ENCODE measurements at places on chromosomes 1 and 21.

DNA sequence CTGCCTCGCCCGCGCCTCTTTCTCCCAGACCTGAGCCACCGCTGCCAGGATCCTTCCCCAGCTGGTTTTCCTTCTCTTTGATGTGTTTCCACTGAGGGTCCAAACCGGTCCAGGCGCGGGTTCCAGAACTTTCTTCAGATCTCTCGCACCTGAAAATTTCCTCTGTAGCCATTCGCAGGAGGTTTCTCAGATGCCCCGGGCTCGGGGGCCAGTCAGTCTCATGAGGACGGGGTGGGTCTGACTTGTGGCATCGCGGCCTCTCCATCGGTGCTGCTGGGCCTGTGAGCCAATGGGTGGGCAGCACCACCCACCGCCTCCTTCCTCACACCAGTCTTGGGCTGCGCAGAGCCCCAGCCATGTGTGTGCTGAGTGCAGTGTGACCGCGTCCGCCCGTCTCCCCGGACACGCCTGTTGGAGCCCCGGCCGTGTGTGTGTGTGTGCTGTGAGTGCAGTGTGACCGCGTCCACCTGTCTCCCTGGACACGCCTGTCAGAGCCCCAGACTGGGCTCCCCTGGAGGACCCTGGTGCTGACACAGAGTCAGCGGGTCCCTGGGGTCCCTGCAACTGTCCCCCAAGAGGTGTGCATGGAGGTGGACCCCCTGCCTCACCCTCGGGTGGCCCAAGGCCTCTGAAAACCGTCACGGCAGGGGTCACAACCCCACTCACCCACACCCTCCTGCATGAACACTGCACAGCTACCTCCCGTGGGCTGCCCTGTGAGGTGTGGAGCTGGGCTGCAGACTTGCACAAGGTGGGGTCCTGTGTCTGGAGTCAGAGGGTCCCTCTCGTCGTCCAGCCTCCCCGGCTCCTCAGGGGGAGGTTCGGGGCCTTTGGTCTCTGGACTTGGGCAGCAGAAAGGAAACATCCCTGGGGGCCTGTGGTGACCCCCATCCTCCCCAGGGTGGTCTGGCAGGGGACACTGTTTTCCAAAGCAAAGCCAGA lies 20.2 kb downstream of the COL18A1 start:
- no peak for DNase-seq

- DNase-seq, result no peak
These were observed at the start of gene GPR157 for GRCh38 chr1:9128520-9129265. Gene GPR157, minus strand, starts transcription at chr1:9129102. Its CDS starts 75 bp downstream, at chr1:9129027.

DNA sequence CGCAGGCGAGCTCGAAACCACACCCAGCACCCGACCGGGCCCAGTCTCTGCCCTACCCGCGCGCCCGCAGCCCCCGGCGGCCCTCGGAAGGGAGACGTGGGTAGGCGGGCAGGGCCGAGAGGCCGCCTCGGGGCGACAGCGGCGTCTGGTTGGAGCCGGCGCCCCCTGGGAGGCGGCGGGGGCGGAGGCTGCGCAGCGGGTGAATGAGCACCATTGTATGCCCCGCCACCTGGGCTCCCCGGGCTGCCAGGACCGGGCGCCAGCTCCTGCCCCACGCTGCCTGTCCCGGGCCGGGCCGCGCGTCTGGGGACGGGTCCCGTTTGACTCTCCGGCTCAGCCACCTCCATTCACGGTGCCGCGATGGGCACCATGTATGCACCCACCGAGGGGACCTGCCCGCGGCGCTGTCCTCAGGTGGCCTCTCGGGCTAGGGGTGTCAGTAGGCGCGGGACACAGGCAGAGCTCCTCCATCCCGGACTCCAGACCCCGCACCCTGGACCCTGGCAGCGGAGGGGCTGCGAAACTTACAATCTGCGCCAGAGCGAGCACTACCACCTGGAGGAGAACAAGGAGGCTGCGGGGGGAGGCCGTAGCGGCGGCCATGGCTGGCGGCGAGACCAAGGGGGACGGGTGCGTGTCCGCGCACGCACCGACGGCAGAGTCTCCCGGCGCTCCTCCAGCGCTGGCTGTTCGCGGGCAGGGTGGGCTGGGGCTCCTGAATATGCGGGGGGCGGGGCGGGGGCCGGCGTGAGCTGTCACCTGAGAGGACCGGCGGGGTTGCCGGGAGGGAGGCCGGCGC lies at the start of gene COL9A2:
Gene COL9A2, minus strand, starts transcription at position 692 of the 799 bp plus-strand sequence. Its CDS starts 89 bp downstream, at position 603.
- DNase-seq, result peak; percentile 75

DNA sequence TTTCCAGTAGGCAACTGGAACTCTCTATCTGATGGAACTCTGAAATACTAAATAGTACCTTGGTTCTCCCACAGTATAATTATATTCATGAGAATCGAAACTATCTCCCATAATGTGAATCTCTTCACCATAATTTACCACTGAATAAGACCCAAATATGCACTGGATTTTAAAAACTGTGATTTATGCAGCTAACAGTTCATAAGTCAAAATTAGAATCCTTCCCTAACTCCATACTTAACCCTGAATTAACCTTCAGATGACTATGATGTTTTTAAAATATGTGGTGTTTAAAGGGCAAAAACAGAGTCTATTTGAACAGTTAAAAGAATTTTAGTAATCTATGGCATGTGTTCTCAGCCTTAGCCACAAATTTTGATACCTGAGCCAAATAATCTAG lies 22.9 kb upstream of the SLC44A3 start:
- DNase-seq, result no peak

DNA sequence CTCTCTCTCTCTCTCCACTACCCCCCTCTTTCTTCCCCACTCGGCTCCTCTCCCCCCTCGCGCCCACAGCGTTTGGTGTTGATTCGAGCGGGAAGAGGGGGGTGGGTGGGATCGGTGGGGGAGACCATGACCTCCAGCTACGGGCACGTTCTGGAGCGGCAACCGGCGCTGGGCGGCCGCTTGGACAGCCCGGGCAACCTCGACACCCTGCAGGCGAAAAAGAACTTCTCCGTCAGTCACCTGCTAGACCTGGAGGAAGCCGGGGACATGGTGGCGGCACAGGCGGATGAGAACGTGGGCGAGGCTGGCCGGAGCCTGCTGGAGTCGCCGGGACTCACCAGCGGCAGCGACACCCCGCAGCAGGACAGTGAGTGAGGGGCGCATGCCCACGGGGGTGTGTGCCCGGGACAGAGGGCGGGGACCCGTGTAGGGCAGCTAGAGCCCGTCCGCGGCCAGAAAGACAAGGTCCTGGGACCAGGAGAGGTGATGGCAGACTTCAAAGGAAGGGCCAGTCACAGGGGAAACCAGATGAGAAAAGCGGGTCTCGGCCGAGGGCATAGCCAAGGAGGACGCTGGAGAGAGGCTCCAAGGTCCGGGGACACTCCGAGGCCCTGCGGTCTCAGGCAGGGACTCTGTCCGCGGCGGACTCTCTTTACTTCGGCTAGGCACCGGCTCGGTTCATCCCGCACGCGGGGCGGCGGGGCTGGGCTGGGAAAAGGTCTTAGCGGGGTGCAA lies at the start of gene PRRX1:
Gene PRRX1, plus strand, starts transcription at position 39 of the 735 bp plus-strand sequence. Its CDS starts 88 bp downstream, at position 127.
- peak; percentile 60 for DNase-seq

- DNase-seq, result no peak
These were observed 77.0 kb upstream of the MARK1 start for GRCh38 chr1:220450927-220451326.

GRCh38 chr1:51296383-51297357 lies 33.7 kb downstream of the TTC39A start:
- DNase-seq, result peak; percentile 74

- DNase-seq, result no peak
These were observed 11.2 kb downstream of the TRAF3IP3 start for GRCh38 chr1:209767096-209767495.

DNA sequence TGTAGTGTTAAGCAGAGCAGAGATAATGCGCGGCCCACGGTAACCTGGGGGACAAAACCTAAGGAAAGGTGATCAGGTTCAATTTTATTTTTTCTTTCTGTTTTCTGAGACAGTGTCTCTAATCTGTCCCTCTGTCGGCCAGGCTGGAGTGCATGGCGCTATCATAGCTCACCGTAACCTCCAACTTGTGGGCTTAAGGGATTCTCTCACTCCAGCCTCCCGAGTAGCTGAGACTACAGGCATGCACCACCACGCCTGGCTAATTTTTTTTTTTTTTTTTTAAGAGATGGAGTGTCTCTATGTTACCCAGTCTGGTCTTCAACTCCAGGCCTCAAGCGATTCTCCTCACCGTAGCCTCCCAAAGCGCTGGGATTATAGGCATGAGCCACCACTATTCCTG lies 724 bp upstream of the ANKRD35 start:
- no peak for DNase-seq

GRCh38 chr21:26965040-26965906 lies 1.6 kb downstream of the ADAMTS5 start:
- DNase-seq, result no peak

DNA sequence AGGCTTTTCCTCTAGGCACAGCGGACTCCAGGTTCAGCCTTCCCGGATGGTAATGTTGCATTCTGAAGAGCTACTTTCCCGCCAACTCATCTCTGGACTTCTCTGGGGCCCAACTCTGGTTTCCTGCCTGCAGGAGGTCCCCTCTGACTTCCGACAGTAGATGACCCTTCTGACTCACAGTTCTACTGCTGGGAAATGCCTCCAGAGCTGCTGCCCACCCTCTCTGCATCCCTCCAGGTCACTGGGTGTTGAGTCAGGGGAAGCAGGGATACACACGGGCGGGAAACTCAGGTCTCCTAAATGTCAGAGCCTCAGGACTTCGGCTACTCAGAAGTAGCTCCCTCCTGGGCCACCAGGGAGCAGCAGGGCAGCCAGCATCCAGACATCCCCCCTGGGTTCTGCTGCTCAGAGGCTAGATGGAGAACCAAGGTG lies 2.1 kb upstream of the KIF21B start:
- DNase-seq, result peak; percentile 64

- no peak for DNase-seq
These were observed 19.1 kb downstream of the ETNK2 start for GRCh38 chr1:204132718-204133117.

All from HuH-7.5 (cell line).